ENCODE measurements at places on chromosomes 4 and X.

DNA sequence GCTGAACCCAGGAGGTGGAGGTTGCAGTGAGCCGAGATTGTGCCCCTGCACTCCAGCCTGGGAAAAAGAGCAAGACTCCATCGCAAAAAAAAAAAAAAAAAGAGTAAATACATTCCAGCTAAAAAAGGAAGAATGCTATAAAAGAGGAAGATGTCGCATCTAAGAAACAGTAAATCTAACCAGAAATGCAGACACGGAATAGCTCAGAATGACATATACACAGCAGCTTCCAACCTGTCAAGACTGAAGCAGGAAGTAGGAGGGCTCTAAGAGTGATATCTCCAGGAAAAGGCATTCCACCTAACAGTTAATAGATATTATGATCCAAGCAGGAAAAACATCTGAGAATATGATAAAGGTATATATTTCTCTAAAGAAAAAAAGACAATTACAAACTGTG, 16.0 kb downstream of the CLOCK start:
- DNase-seq, result no peak

DNA sequence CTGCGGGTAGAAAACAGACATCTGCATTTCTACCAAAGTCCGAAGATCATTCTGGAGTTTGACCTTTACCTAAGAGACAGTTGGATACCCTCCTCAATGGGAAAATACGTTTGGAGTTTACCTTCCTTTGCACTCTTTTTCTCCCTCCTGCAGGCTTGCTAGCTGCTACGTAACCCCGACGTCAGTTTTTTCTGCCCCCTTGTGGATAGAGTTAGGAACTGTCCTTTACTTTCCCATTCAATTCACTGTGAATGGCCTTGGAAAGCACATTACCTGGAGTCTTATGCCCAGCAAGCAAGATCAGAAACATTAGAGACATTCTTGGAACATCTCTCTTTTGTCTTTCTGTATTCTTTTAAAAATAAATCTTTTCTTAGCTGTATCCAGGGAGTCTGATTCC, 250.7 kb downstream of the NAP1L3 start:
- no peak for DNase-seq

DNA sequence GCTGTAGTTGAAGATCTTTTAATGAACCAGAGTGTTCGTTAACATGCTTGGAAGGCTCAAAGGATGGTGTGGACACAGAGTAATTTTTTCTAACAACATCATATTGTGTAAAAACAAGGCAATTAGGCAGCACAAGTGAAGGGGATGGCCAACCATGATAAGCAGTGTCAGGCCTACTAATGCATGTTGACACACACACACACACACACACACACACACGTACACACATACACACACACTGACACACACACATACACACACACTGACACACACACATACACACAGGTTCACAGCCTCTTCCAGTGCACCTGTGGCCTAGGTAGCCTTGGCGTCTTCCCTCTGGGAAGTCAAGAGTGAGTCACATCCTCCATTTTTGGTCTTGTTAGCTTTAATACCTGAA, at the start of gene SUPT20HL1:
Gene SUPT20HL1, plus strand, starts transcription at position 368 of the 400 bp plus-strand sequence. CDS start 2,122 bp downstream, outside the sequence.
- no peak for DNase-seq

- DNase-seq, result no peak
Observed at GRCh38 chrX:35670889-35671288, 127.3 kb upstream of the MAGEB16 start.

GRCh38 chr4:144709793-144710525, 64.0 kb downstream of the HHIP start:
- DNase-seq, result no peak

DNA sequence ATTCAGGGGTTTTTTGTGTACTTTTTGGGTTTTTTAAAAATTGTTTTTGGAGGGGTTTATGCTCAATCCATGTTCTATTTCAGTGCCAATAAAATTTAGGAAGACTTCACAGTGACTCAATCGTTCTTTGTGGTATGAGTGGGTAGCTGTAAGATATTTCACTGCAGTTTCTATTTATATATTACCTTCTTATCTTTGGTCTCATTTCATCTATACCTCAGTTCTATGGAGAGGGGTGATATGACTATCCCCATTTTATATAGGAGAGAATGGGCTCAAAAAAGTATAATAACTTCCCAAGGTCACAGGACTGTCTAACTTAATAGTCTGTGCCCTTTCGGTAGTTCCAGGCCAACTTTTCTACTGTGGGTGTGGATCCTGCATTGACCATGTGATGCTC, 74.4 kb downstream of the MSN start:
- DNase-seq, result no peak

- no peak for DNase-seq
Observed at GRCh38 chr4:102825261-102826091, 1.9 kb downstream of the UBE2D3 start.

- DNase-seq, result no peak
Observed at GRCh38 chrX:129655547-129656249, 942 bp upstream of the APLN start.

DNA sequence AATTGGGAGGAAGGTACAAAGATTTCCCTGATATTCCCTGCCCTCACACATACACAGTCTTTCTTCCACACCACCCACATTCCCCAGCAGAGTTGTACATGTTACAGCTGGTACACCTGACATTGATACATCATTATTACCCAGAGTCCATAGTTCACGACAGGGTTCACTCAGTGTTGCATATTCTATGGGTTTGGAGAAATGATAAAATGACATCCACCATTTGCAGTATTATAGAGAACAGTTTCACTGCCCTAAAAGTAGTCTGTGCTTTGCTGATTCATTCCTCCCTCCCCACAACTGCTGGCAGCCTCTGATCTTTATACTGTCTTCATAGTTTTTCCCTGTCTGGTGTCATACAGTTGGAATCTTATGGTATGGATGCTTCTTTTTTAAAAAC, 15.0 kb downstream of the AGA start:
- DNase-seq, result no peak

GRCh38 chr4:2587213-2587823, 50.9 kb downstream of the FAM193A start:
- DNase-seq, result no peak

DNA sequence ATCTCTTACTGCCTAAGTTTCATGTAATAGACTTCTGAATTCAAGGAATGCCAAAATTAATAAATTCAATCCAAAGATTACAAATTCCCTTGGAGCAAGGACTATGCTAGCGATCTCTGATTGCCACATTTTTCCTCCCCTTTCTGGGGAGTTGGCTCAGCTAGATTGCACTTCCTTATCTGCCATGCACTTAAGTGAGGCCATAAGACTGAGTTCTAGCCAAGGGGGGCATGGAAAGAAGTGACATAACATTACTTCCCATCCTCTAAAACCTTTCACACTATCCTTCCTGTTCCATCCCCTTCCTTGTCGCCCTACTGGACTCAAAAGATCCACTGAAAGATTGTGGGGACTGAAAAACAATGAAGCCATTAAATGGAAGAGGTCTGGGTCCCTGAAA, 53.8 kb upstream of the TXK start:
- DNase-seq, result no peak

DNA sequence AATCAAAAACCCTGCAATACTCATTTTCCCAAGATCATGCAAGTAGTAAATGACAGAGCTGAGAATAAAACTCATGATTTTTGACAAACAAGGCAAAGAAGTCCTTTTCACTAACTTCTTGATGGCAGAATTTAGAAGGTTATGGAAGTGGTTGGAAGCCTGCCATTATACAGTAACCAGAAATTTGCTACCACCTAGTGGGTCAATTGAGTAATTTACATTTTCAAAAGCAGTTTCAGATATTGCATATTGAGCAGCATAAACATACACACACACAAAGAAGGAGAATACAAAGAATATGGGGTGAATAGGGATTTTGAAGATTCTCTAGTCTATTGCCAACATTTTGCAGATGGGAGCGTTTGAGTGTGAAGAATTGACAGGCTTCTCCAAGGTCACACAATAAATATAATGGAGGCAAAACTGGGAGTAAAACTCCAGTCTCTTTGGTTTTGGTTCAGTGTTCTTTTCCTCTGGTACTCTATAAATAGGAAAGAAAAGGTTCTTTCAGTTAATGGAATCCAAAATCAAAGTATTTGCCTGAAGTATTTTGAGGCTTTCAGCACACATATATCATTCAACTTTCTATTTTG, 70.2 kb downstream of the GC start:
- no peak for DNase-seq

- no peak for DNase-seq
Observed at GRCh38 chrX:73267979-73268378, 53.3 kb upstream of the NAP1L2 start.

- no peak for DNase-seq
Observed at GRCh38 chrX:145825896-145826295, 8.3 kb downstream of the SLITRK2 start.

- DNase-seq, result no peak
Observed at GRCh38 chrX:153606503-153606902, 7.6 kb upstream of the CCNQ start.

DNA sequence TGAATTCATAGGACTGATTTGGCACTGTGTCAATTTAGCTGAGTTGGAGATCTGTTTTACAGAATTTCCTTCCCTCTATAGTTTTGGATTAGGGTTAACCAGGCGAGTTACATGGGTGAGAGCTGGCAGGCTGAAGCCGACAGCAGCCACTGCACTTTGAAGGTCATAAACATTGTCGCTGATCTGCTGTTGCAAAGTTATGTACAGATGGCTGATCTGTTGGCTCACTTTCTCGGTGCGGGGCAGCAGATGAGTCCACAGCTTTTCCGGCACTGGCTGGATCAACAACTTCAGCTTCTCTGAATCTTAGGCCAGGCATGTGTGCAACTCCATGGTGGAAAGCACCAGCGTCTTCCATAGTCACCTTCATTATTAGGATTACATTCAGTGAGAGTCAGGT, 173.7 kb downstream of the GPAT3 start:
- DNase-seq, result no peak

- DNase-seq, result no peak
Observed at GRCh38 chr4:37477126-37477525, 209.1 kb downstream of the RELL1 start.

DNA sequence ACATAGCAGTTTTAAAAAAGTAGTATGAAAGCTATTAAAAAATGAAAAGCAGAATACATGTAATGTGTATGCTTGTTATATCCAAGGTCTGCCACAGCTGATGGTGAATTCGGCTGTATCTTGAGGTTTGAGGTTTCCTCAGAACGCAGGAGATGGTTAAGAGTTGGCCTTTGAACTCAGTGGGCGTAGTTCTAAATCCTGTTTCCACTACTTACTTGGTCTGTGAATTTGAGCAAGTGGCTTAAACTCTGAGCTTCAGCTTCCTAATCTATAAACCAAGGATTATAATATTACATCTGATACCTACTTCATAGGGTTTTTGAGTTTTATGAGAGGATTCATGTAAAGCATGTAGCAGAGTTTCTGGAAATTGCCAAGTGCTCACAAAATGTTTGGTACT, 125.2 kb downstream of the STIM2 start:
- DNase-seq, result no peak

- no peak for DNase-seq
Observed at GRCh38 chr4:147480502-147480890, 401 bp upstream of the EDNRA start.

GRCh38 chrX:110442635-110443034, 84.0 kb downstream of the RTL9 start:
- DNase-seq, result no peak

- DNase-seq, result no peak
Observed at GRCh38 chr4:183362916-183363542, 40.8 kb upstream of the CLDN24 start.

DNA sequence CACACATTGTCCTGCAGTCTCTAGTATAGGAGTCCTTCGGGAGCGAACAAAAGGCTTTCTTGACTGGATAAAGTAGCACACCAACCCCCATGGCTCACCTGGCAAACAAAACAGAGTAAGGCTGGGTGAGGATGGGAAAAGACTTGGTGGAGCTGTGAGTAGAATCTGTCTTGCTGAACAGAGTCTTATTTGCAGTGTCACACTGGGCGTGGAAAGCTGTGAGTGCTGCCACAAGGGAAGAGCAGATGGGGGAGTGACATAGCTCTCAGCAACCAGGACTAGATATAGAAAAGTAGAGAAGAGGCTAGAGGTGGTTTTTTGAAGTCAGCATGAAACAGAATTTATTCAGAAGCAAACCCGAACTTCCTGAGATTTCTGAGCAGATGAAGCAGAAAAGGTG, 137.2 kb upstream of the ESX1 start:
- DNase-seq, result no peak

DNA sequence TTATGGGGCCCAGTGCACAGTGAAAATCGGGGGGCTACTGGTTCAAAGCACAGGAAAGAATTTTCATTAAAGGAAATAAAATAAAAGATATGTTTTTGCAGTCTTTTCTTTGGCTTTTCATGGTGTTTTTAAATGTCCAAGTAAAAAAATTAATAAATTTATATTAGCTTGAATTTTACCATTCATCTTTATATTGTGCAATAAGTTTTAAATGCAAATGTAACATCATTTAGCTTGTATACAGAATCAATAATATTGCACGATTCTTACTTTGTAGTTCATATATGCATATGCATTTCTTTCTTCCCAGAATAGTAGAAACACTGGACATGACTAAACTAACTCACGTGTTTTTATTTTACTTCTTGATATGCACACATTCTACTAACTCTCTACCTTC, 31.0 kb downstream of the AREG start:
- no peak for DNase-seq

GRCh38 chr4:187814737-187815465, 180.7 kb upstream of the ZFP42 start:
- no peak for DNase-seq

DNA sequence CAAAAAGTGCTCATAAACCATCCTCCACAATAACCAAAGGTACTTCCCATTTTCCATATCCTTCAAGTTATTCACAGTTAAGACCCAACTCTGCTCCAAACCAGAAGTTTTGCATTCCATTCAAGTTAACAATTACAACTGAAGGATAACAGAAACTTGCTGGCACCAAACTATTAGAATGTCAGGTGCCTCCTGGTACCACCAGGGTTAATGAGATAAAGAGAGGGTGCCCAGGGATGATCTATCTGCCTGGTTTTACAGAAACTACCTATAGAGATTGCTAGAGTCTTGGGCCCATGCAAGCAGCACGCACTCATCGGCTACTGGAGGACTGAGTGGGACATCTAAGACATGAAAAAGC, 114.6 kb downstream of the RBM47 start:
- no peak for DNase-seq

DNA sequence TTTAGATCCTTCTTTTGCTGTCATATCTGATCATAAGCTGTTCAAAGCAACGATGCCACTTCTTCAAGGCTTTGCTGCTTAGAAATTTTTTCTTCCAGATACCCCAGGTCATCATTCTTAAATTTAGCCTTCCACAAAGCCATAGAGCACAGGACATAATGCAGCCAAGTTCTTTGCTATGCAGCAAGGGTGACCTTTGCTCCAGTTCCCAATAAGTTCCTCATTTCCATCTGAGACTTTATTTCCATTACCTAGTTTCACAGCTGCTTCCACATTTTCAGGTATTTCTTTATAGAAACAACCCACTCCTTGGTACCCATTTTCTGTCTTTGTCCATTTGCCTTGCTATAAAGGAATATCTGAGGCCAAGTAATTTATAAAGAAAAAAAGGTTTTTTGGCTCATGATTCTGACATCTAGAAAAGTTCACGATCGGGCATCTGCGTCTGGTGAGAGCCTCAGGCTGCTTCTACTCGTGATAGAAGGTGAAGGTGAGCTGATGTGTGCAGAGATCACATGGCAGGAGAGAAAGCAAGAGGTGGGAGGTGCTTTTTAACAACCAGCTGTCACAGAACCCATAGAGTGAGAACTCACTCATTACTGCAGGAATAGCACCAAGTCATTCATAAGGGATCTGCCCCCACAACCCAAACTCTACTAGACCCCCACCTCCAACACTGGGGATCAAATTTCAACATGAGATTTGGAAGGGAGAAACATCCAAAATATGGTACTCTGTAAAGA, 11.8 kb upstream of the TASL start:
- DNase-seq, result no peak

GRCh38 chrX:116239944-116240840, 69.6 kb downstream of the AGTR2 start:
- no peak for DNase-seq
